ENCODE measurements at places on chromosomes 5 and 9.

- DNase-seq: no peak
Measured at GRCh38 chr9:74855072-74855471, 32.6 kb downstream of the TRPM6 start.

DNA sequence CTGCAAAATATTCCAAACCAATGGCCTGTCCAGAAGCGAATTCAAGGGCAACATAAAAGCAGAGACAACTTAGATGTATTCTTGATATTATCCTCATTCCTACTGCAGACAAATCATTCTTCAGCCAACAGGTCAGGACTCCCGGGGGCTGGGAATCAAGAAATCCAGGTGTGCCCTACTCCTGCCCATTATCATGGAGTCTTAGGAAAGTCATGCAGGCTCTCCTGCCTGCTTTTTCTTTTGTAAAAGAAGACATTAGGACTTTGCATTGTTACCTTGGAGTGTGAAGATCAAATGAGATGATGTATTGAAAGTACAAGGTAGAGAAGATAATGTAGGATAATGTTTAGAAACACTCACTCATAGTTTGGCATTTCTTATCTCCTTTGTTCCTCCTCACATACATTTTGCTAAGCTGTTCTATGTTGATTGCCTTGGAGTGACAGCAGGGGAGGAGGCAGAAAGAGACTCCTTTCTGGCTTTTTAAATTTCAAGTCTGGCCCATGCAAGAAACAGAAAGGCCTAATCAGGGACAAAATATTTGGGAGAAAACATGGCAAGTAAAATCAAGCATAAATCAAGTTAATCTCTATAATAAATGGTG is 113.8 kb downstream of the SV2C start:
- DNase-seq: no peak

DNA sequence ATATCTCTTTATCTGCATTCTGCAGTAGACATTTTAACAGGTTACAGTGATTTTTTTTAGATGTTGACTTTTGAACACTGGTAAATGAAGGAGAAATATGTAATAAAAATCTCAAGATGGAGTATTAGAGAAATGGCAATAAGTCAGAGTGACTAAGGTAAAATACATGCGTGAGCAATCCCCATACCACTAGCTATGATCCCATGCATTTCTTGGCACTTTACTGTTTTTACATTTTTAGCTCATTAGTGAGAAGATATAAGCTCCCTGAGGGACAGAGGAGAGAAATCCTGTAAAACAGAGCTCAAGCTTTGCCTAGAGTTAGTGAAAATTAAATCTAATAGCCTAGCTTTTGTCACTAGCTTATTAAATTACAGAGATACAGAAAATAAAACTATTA is 181.9 kb upstream of the TRPM3 start:
- DNase-seq: no peak

DNA sequence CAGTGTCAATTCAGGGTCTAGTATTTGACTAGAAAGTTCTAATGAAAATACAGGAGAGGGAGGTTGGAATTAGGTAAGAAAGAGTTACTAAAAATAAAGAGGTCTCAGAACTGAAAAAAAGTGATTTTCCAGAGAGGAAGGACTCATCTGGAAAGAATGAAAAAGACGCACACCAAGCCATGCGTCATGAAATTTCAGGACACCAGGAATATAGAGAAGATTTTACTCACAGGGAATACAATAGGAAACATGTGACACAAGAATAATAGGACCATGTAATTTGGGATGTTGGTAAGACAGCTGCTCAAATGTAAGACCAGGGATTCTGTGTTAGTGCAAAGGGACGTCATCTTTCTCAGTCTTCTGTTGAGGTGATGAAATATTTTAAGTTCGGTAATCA is 224.7 kb downstream of the GDNF start:
- no peak for DNase-seq

DNA sequence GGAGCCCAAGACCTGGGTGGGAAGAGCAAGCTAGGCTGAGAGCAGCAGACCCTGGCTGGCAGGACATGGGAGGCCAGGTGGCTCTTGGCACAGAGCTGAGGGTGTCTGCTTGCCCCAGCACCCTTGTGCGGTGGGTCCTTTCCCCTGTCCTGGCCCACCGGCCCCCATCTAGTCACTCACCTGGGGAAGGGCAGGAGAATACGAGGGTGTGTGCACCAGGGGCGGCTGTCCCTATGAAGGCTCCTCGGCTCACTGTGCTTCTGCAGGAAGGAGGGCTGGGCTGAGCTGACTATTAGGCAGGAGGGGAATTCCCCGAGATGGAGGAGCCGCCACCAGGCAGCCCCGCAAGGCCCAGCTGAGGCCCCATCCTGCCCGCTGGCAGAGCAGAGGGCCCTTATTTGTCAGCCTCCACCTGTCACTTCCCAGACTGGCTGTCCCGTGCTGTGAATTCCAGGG is 6.1 kb upstream of the TNIP1 start:
- no peak for DNase-seq

DNA sequence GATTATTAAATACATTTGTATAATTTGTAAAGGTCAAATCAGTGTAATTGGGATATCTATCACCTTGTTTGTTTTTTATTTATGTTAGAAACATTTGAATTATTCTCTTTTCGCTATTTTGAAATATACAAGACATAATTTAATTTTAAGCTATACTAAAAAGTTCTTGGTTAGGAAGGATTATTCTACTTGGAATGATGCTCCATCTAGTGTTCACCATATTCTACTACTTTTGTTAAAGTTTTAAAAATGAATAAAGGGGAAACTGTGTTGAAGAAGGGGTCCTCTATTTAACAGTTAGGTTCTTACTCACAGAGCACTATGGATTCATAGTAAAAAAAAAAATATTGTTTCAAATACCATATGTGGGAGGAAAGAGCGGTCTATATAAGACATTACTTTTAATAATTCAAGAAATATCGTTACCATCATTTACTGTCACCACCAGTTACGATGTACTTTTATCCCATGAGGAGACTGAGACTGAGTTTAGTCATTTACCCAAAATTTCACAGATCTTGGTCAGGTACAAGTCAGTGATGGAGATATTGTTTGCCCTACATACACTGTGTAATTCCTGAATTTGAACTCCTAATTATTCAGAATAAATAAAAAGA is 6.3 kb upstream of the STOM start:
- no peak for DNase-seq

GRCh38 chr5:68953875-68954617 is 139.8 kb upstream of the SLC30A5 start:
- no peak for DNase-seq

- no peak for DNase-seq
Measured at GRCh38 chr9:95505717-95506427, 10.9 kb downstream of the PTCH1 start.

GRCh38 chr5:11904265-11904906 is at the start of gene CTNND2:
Gene CTNND2, minus strand, starts transcription at chr5:11904446. Its CDS starts 593 bp downstream, at chr5:11903853.
- DNase-seq: peak; percentile 53

Measured in NCI-H187 (cell line).